Stimulated activated CD4-positive, alpha-beta T cell treated with anti-CD3 and anti-CD28 coated beads, TNF-alpha, amount 100 ng/mL, for 48 hours (primary cell): ENCODE measurements at places on chromosomes 16 and 17.

- DNase-seq = no peak
Observed at GRCh38 chr16:64346080-64346479, 775.8 kb downstream of the CDH11 start.

GRCh38 chr17:76734080-76734840 is 2.9 kb downstream of the SRSF2 start:
- no peak for DNase-seq

GRCh38 chr16:81795193-81795592 is 16.1 kb downstream of the PLCG2 start:
- DNase-seq = no peak

GRCh38 chr16:31301708-31302400 is 42.1 kb downstream of the ITGAM start:
- no peak for DNase-seq

DNA sequence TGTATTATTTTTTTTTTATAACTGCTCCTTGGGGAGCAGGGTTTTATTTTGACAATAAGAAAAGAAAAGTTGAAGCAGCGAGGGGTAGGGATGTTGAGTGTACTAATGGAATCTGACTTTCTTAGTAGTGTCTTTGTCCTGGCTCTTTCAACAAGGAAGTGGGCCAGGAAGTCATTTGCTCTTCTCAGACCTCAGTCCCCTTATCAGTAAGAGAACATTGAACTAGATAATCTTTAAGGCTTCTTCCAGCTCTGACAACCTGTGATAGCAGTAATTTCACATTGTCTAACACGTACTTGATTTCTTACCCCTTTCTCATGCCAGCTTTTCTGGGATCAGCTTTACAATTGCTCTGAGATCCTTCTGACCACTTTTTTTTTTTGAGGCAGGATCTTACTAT is 8.3 kb downstream of the LIG3 start:
- no peak for DNase-seq

GRCh38 chr17:67759355-67760171 is 41.8 kb downstream of the NOL11 start:
- no peak for DNase-seq
